ENCODE measurements at places on chromosomes 3 and 15.

DNA sequence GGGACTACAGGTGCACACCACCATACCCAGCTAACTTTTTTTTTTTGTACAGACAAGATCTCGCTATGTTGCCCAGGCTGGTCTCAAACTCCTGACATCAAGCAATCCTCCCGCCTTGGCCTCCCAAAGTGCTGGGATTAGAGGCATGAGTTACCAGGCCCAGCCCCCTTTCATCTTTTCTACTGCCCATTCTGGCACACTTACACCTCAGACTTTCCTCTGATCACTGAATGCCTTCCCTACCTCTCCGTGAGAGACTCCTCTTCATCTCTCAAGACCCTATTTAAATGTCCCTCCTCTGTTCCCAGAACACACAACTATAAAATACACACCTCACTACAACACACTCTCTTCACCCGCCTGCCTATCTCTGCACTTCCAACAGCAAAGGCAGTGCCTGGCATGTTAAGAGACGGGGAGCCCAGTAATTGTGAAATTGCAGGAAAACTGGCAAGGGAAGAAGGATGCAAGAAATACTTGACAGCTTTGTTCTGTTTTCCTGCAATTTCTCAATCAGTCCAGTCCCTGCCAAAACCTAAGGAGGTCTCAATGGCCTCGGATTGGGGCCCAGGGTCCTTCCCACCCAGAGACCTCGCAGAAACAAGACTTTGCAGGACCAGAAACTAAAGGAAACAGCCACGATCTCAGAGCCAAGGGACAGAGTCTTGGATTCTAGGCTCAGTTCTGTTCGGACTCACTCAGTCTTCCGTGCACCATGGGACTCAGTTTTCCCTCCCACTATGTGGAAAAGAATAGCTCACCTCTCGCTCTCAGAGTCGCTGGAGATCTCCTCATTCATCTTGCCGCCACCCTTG lies 849 bp downstream of the RRP9 start:
- DNase-seq = no peak

- DNase-seq = no peak
These were observed 40.1 kb downstream of the ADAMTSL3 start for GRCh38 chr15:83694015-83694414.

GRCh38 chr15:45869034-45869668 lies 234.3 kb downstream of the SQOR start:
- DNase-seq = no peak

GRCh38 chr3:31227131-31227562 lies 305.6 kb upstream of the STT3B start:
- DNase-seq = no peak
